Astrocyte of the hippocampus (primary cell): ENCODE measurements at places on chromosomes 1 and 21.

DNA sequence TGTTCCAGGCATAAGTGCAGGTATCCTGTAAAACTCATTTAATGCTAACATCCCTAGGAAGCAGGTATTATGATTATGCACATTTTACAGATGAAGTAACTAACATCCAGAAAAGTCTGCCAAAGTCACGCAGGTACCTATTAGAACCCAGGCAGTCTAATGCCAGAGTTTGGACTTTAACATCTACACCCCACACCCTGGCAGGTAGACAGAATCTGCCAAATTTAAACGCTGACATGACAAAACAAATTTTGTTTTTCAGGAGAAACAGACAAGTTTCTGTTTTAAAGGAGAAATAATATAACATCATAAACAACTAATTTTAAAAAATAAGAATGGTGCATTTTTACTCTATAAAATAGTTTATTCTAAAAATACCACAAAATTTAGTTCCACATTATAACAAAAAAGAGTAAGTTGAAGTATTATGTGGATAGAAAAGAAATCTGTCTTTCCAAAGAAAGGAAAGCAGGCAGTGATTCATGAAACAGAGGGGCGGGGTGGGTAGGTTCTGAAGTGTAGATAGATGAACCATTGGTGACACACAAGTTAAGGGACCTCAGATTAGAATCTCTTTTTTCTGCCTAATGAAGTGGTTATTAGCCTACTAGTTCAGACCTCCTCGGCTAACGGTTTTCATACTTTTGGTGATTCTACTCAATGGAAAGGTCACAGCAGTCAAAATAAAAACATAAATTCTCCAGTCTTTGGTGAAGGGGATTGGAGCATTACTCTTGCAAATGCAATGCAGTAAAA, 1.7 kb downstream of the ASPM start:
- peak; percentile 48 for DNase-seq

DNA sequence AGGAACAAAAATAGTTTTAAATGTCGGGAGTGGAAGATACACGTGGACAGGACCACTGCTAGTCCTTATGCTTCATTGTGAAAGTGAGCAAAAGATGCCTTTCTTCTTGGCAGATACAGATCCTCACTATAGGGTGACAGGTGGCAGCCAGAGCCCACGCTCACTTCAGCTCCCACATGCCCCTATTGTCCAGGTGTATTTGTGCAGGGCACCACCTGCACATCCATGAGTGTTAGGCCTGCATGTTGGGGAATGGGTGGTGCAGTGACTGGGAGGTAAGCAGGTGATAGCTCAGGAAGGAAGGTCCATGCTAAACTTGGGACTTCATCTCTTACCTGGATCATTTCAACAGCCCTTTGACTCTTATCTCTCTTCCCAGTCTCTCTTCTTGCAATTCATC, 27.4 kb downstream of the SLC5A9 start:
- DNase-seq, result no peak

- DNase-seq, result peak; percentile 11
These were observed 633.7 kb upstream of the USP24 start for GRCh38 chr1:55848906-55849305.

- DNase-seq, result no peak
These were observed 26.6 kb downstream of the KRTAP24-1 start for GRCh38 chr21:30256100-30256499.

GRCh38 chr1:59064592-59064991, 232.3 kb upstream of the FGGY start:
- no peak for DNase-seq
